ENCODE measurements at places on chromosomes 12 and 14. TPM values are rescaled to one million over a fixed set of nuclear protein-coding genes. Genes with fewer than 3 reads are reported as not detected.

Gene INSM2
- total RNA-seq = not detected

- peaks cover 5% of the 10 kb centered on the region for H3K36me3 ChIP-seq
- no peaks in the 10 kb centered on the region for H3K27me3 ChIP-seq
- H3K27ac ChIP-seq = no peak overlapping the region
- no peaks in the 10 kb centered on the region for H3K4me1 ChIP-seq
- H3K4me3 ChIP-seq = no peak overlapping the region
Observed at GRCh38 chr12:981961-982360, 9.1 kb upstream of the ERC1 start.

Gene RND1
- total RNA-seq = 7.4 TPM

Gene KRT73
- total RNA-seq = not detected

Gene GMFB
- total RNA-seq = 39.2 TPM

Gene CD163L1
- total RNA-seq = 14.2 TPM

Gene ADAM21
- 0.17 TPM for total RNA-seq

DNA sequence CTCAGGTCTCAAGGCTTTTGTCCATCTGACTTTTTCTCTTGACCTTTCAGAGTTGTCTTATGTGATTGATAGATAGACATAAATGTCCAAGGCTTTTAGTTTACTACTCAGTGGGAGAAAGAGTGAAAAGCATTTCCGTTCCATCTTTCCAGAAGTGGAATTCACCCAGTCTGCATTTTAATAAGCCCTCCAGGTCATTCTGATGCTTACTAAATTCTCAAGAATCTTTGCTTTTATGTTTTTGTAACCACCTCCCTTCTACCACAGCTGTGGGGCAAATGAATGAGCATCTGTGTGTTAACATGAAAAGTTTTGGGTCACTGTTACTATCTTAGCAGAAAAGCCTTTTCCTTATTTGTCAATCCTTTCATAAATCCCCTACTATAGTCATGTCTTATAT, 251.4 kb downstream of the LRIG3 start:
- H3K27ac ChIP-seq = no peak overlapping the region
- no peak overlapping the region for H3K4me3 ChIP-seq
- H3K27me3 ChIP-seq = no peaks in the 10 kb centered on the region
- no peak for DNase-seq
- no peaks in the 10 kb centered on the region for H3K36me3 ChIP-seq
- H3K4me1 ChIP-seq = no peaks in the 10 kb centered on the region

Gene FAM90A1
- total RNA-seq = 0.50 TPM

- no peak overlapping the region for H3K27ac ChIP-seq
- H3K4me1 ChIP-seq = peaks cover 39% of the 10 kb centered on the region
- H3K36me3 ChIP-seq = peaks cover 5% of the 10 kb centered on the region
- DNase-seq = no peak
- no peak overlapping the region for H3K4me3 ChIP-seq
Observed at GRCh38 chr12:64566122-64566521, 44.2 kb upstream of the RASSF3 start.

Gene OTUB2
- 22.2 TPM for total RNA-seq

GRCh38 chr14:74649167-74649566, 37.1 kb upstream of the LTBP2 start:
- H3K4me3 ChIP-seq = no peak overlapping the region
- DNase-seq = no peak
- no peak overlapping the region for H3K27ac ChIP-seq
- H3K4me1 ChIP-seq = no peaks in the 10 kb centered on the region
- H3K27me3 ChIP-seq = no peaks in the 10 kb centered on the region

- no peak overlapping the region for H3K27ac ChIP-seq
- H3K36me3 ChIP-seq = no peaks in the 10 kb centered on the region
- H3K4me3 ChIP-seq = no peak overlapping the region
- no peaks in the 10 kb centered on the region for H3K27me3 ChIP-seq
Observed at GRCh38 chr12:123519141-123520001, 14.1 kb downstream of the RILPL1 start.

- peak; percentile 57 for DNase-seq
- H3K27me3 ChIP-seq = no peaks in the 10 kb centered on the region
- no peak overlapping the region for H3K4me3 ChIP-seq
- H3K4me1 ChIP-seq = peaks cover 9% of the 10 kb centered on the region
- H3K27ac ChIP-seq = peak overlapping the region; percentile 77
Observed at GRCh38 chr12:85076688-85077430, 40.7 kb downstream of the LRRIQ1 start.

Gene ETFBKMT
- total RNA-seq = 2.2 TPM

Gene CLEC2A
- total RNA-seq = not detected

Gene CMAS
- 35.6 TPM for total RNA-seq

- H3K27ac ChIP-seq = peak overlapping the region; percentile 78
- peak overlapping the region; percentile 99 for H3K4me3 ChIP-seq
Observed at GRCh38 chr12:9449181-9449580, 158.5 kb downstream of the KLRB1 start.

All from Calu3 (cell line).